ENCODE measurements at places on chromosomes 12 and 14.

DNA sequence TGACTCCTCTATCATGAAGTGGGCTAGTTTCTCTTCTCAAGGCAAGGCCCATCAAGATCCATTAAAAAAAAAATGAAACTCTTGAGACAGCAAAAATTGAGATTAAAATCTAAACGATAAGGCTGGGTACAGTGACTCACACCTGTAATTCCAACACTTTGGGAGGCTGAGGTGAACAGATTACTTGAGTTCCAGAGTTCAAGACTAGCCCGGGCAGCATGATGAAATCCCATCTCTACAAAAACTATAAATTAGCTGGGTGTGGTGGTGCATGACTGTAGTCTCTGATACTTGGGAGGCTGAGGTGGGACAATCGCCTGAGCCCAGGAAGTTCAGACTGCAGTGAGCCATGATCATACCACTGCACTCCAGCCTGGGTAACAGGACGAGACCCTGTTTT lies 226.5 kb upstream of the SOX5 start:
- no peak for DNase-seq

DNA sequence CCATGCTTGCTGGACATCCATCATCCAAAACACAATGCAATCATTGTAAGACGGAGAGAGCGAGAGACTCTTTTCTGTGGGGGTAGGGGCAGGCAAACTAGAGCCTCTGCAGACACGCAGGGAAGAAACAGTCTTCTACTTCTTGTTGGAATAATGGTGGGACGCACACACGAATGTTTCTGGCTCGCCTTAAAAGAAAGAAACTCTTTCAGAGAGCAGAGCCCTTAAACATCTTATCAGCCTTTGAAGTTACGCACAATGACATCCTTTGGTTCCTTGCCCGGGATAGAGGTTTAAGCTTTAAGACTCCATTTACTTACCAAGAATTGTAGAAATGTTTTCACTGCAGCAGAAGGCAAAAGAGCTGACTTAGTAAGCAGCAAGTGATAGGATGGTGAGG lies 133.8 kb upstream of the FOXN3 start:
- DNase-seq = no peak

DNA sequence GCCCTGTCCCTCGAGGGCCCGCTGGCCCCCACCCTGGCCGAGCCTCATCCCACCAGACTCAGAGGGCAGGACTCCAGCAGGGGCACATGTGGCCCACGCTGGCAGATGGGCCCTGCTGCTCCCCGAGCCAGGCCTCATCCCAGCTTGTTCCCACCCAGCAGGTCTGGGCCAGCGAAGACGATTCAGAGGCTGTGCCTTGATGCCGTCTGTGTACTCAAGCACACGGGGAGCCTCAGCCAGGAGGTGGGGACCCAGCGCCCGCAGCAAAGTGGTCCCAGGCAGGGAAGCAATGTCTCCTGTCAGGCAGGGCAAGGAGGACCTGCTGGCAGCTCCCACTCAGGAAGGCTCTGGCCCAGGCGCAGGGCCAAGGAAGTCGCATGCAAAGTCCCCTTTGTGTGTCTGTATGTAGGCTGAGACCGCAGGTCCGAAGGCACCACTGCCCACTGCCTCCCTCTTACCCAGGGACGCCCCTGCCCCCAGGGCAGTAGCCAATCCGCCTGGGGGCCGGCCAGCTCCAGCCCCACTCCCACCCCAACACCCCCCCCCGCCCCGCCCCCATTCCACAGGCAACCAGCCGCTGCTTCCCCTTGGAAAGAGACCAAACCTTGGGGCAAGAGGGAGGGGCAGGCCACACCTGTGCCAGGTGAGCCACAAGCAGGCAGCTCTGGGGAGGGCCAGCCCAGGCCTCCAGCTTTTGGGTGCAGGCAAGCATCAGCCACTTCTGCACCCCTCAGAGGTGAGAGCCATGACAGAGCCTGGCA lies 9.4 kb downstream of the DEGS2 start:
- DNase-seq = no peak

DNA sequence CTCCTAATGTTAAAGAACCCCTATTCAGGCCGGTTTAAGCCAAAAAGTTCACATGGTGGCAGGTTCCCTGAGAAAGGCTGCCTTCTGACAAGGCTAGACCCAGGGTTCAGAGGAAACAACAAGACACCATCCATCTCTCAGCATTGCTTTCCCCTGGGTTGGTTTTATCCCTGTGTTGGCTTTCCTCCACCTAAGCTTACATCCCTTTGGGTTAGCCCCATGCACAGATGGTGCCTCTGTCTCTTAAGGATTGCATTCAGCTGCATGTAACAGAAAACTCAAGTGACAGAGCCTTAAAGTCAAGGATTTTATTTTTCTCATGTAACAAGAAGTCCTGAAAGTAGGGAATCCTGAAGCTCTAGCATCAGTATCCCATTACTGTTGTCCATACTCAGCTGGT lies 42.8 kb upstream of the RIN3 start:
- no peak for DNase-seq

- no peak for DNase-seq
These were observed 261.8 kb downstream of the BTG1 start for GRCh38 chr12:91883811-91884210.
